ENCODE measurements at places on chromosomes 7 and 10. TPM values are rescaled to one million over a fixed set of nuclear protein-coding genes. Genes with fewer than 3 reads are reported as not detected.

DNA sequence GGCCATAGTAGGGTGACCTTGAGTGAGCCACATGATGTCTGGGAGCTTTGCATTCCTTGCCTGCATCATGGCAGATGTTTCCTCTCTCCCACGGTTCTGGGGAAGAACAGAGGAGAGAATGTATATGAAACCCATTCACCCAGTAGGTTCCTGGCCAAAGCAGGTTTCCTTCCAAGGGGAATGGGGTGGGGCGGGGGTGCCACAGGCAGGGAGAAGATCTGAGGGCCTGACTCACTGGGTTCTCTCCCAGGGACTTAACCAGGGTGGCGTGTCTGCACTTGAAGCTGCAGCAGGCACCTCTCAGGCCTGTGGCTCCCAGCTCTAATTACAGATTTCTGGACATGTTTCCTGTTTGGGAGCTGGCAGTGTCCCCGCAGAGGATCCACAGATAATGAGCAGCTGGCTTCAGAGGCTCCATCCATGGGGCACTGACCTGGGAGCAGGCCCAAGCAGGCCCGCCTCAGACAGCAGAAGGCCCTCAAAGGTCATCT, 50.2 kb upstream of the ZMIZ1 start:
- DNase-seq, result no peak

The SLC13A4 gene
- total RNA-seq, result 2.3 TPM

GRCh38 chr10:3786295-3787015, 1.4 kb upstream of the KLF6 start:
- DNase-seq, result peak; percentile 79

DNA sequence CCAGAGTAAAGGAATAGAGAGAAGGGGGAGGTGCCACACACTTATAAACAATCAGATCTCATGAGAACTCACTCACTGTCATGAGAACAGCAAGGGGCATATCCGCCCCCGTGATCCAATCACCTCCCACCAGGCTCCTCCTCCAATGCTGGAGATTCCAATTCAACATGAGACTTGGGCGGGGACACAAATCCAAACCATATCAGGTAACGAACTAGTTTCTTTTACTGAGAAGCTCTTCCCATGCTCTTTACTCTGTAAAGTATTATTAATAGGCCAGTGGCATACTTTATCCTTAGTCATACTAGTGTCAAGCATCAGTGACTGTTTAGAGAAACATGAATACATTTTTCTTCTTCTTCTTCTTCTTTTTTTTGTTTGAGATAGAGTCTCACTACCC, 39.4 kb upstream of the ZNF488 start:
- DNase-seq, result no peak

The PBLD gene
- 3.4 TPM for total RNA-seq

GRCh38 chr7:2084781-2085505, 147.8 kb downstream of the MAD1L1 start:
- no peak for DNase-seq

DNA sequence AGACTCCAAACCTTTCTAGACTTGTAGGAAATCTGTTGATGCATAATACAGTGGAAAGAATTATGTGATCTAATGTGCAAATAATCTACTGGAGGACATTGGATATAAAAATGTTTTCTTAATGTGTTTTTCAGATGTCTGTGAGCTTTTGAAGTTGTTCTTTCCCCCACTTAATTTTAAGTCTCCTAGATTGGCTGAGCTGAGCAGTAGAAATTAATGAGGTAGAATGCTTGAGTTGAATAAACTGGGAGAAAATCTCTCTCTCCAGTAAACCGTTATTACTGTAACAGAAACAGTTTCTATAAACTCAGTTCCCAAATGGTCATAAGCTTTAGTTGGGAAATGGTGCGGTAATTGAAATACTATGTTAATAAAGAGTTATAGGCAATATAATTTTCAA, 15.7 kb downstream of the CSGALNACT2 start:
- no peak for DNase-seq

GRCh38 chr10:96488161-96488935, 25.4 kb downstream of the TLL2 start:
- no peak for DNase-seq

DNA sequence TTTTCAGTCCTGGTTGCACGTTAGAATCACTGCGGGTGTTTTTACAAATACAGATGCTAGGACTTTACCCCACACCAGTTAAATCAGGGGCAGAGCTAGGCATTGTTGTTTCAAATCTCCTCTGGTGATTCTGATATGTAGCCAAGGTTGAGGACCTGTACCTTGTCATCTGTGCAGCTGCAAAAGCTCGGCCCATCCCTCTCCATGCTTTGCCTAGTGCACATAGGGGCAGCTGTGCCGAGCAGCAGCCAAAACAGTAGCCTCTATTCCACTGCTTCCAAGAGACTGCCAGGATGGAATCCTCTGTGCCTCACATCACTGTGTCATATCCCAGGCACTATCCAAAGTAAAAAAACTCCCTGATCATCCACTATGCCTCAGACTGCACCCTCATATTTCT, 181.3 kb downstream of the CDK14 start:
- DNase-seq, result no peak

GRCh38 chr10:88651101-88651551, 13.1 kb upstream of the LIPF start:
- no peak for DNase-seq

DNA sequence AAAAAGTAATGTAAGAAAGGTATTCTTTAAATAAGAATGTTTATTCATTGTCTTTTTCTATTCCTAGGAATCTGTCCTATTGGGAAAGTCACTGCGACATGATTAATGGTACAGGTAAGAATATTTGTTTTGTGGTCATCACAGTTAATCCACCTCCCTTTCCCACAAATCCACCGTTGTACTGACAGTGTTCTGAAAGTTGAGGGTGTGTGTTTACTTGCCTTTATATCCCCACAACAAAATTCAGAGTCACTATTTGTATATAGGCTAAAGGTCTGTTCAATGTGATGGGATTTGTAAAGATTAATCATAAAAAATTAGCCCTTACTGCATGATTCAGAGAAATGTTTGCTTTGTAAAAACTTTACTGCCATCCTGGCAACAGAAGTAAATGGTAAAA, 27.9 kb downstream of the CD36 start:
- DNase-seq, result no peak

DNA sequence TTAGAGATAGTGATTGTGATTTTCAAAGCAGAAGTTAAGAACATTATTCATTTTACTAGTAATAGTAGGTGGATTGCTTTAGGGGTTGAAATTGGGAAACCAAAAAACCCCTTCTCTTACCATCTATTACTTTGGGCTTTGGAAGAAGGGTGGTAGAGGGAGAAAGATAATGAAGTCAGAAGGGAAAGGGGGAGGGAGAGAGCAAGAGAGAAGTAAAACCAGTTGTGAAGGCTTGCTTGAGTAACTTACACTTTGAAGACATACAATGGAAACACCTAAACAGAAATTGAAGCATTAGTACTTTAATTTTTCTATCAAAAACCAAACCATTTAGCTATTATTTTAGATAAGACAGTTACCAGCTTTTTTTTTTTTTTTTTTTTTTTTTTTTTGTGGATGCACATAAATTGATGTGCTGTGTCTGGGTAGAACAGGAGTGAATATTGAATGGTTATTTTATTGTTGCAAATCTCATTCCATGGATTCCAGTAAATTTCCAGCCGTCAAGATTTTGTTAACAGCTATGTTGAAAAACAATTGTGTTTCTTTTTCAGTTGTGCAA, 5.5 kb downstream of the PRKAR2B start:
- DNase-seq, result no peak

- no peak for DNase-seq
Measured at GRCh38 chr7:15085366-15085765, 182.8 kb upstream of the DGKB start.

- no peak for DNase-seq
Measured at GRCh38 chr7:105473163-105473562, 48.9 kb downstream of the PUS7 start.

- no peak for DNase-seq
Measured at GRCh38 chr7:66344166-66344565, 139.0 kb downstream of the TPST1 start.

- peak; percentile 19 for DNase-seq
Measured at GRCh38 chr10:49747303-49747646, 14.8 kb downstream of the OGDHL start.

GRCh38 chr7:73425356-73425983, 8.1 kb upstream of the FZD9 start:
- no peak for DNase-seq

DNA sequence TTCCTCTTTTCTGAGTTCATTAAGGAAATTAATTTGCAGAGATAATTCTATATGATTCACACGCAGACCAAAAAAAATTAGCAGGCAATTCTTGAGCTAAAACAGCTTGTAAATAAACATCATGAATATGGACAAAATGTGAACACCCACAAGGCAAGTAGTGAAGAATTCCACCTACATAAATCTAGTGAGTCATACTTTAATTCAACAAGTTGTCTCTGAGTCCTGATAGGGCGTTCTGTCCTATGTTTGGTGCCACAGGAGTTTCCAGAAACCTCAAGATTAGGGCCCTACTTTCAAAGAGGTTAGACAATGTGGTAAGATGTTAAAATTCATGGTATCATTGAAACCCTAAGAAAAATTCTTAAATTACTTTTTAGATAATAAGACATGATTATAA, 122.3 kb downstream of the SGMS1 start:
- no peak for DNase-seq
